ENCODE measurements at places on chromosomes 1 and 21.

- peak; percentile 89 for DNase-seq
These were observed 2.7 kb downstream of the MAN1C1 start for GRCh38 chr1:25619101-25619890.

DNA sequence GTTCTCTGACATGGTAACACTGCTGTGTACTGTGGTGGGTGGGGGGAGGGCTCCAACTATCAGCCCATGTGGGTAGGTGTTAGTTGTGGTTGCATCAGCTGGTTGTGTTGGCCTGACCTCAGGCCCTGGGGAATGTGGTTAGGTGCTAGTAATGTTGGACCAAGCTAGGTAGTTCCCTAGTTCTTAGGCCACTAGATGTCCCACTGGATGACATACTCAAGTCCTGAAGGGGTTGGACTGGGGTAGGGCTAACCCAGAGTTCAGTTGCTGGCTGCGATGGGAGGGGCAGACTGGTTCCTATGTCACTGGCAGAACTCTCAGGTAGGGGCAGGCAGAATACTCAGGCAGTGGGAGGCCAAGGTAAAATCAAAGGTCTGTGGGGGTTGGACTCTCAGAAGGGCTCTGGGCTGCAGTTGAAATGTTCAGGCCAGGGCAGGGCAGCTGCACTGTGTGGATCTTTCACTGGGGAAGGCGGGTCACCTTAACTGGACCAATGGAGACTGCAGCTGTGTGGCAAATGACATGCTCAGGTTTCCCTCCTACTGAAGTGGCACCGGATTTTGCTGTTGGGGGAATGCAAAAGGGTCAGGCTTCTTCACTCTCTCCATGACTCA, 870.7 kb downstream of the LRRIQ3 start:
- no peak for DNase-seq

GRCh38 chr1:64515427-64515826, 45.5 kb downstream of the CACHD1 start:
- no peak for DNase-seq

DNA sequence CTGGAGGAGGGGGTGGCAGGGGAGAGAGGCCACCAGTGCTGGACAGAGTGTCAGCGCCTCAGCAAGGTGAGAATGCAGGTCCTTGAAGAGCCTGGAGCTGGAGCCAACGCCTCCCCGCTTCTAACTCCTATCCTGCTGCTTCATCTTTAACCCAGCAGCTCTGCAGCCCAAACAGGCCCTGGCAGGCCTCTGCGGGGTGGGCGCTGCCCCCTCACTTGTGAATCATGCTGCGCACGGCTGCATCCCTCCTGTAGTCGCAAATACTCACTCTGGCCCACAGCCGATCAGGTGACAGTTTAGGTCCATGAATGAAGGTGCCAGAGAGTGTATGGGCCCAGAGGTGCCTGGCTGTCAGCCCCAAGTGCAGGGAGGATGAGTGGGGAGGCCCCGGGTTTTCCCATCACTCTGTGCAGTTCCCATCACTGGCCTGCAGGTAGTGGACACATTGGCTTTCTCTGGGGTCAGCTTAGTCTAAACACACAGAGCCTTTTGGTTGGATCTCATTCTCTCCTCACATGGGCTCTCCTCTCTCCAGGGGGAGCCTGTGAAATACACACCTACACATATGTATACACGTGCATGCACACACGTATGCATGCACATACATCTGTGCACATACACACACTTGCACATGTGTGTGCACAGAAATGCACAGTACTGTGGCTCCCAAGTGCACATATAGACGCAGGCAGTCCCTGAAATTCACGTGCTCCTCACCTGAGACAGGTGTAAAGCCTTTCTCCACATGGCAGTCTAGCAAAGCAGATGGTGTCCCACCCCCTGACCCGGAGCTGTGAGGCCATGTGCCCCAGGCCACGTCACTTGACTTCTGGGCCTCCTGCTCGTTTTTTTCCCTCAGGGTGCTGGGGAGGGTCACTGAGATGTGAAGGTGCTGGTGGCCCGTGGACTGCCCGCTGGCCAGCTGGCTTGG, 52.0 kb downstream of the TRIM11 start:
- DNase-seq: no peak

DNA sequence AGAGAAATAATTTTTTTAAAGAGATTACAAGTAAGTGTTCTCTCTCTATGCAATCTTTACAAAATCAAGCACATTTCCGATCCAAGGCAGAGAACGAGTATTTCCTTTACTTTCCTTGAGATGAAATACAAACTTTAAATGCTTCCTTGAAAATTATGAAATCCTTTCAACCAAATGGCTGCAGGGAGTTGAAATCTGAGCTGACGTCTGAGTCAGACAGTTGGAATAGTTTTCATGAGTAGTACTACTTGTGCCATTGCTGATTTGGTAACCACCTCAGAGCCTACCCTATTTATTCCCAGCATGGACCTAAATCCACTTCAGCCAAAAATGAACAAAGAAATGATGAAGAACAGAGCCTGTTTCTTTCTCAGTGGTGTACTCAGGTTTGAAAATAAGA, 183.6 kb downstream of the GIPC2 start:
- DNase-seq: no peak

DNA sequence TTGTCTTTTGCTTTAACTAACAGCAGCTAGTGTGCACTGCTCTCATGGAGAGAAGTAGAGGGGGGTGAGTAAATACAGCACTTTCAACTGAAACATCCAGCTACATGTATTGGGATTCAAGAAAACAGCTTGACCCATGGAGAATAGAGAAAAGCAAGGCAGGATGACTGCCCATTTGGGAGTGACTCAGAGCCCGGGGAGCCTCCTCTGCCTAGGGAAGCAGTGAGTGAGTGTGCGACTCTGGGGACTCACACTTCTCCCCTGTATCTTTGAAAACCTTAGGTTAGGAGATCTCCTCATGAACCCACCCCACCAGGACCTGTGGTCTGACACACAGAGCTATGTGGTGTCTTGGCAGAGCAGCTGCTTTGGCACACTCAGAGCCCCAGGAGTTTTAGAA, 82.0 kb upstream of the PTGFR start:
- no peak for DNase-seq

DNA sequence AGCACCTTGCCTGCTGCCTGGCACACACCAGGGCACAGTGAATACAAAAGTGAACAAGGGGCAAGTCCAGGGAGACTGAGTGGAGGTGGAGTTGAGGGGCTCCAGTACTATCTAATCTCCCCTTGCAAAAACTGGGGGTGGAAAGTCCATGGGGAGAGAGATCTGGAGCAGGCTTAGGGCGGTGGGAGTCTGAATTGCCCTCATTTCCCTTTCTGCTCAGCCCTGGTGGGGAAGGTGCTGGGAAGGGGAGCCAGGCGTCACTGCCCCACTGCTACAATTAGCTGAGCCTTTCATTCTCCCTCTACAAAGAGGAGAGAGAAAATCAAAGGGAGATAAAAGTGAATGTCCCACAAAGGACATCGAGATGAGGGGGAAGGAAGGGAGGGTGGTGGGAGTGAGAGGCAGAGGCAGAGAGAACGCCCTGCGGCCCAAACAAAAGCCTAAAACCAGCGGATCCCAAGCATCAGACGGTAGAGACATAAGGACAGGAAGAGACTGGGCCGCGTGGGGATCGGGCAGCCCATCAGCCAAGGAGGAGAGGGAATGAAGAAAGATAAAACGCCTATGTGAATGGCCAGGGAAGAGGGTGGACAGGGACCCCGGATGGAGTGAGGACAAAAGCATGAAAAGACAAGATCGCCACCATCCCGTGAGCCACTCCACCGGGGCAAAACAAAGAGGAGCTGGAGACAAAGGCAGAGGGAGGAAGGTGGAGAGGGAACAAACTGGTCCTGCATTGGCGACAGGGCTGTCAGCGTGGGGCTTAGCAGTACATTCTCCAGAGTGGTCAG, 46.8 kb upstream of the SOX13 start:
- peak; percentile 76 for DNase-seq

GRCh38 chr1:27658951-27659496, 13.0 kb downstream of the IFI6 start:
- DNase-seq: peak; percentile 18

DNA sequence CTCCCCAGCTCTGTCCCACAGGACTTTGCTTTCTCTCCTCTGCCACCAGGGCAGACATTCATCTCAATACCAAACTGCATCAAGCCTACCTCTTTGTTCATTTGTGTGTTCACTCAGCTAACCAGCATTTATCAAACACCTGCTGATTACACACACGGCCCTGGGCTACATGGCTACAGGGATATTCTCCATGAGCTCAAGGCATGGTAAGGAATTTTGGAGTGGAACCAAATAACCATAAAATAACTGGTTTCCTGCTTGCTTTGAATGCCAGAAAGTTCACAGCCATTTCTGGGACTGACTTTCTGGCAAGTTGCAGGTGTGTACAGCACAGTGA, 54.6 kb downstream of the LDLRAD2 start:
- DNase-seq: no peak

DNA sequence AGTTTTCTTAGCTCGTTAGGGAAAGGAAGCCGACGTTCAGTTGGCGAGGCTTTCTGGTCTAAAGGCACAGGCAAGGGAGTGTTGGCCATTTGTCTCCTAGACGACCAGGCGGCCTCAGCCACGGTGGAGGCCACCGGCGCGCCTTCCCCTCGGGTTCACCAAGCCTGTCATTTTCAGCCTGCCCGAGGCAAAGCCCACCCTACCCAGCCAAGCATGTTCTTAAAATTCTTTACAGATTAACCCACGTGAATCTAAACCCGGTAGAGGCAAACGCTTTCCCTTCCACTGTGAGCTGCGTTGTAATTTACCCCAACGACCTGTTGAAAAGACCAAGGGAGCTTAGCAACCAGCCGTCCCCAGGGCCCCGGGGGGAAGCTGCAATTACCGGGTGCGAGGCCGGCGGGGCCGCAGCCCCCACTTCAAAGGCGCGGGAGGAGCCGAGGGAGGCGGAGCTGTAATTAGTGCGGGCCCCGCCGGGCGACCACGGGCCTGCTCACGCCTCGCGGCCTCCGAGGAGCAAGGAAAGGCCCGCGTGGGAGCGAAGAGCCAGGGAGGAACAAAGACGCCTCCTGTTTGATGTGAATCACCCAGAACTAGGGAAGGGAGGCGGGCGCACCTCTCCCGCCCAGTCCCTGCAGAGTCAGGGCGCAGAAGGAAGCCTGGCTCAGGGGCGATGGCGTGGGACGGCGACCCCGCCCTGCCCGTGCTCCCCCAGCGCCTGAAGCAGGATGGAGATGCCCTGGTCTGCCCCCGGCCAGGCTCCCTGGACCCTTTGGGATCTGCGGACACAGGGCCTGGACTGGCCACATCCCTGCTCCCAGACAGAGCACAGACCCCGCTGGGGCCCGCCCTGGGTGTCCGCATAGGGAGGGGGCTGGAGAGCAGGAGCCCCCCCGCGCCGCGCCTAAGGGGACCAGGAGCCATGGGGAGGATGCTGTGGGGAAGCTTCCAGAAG, 12.1 kb upstream of the TSPEAR start:
- peak; percentile 48 for DNase-seq

GRCh38 chr1:110857964-110858948, 14.7 kb upstream of the CD53 start:
- no peak for DNase-seq

GRCh38 chr1:236854605-236854983, 59.5 kb downstream of the MTR start:
- DNase-seq: no peak

Measured in neural progenitor cell (in vitro differentiated cells).